ENCODE measurements at places on chromosomes 5 and 9.
A peak's percentile ranks its signal among the peaks of the same experiment; 100 is the strongest.

DNA sequence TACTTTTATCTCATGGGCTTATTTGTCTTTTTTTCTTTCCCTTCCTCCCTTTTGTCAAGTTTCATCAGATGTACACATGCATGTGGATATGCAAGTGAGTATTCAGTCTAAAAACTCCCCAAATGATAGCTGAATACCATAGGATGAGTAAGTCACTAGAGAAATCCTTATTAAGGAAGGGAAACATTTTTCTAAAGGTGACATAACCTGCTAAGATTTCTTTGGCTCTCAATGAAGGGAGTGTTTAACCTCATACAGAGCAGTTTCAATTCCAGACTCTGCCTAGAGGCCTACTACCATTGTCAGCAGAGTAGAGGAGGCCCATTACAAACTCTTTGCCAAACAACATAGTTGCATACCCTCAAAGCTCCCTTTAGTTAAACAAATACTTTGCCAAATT lies 192.4 kb downstream of the ARHGEF28 start:
- DNase-seq: no peak

DNA sequence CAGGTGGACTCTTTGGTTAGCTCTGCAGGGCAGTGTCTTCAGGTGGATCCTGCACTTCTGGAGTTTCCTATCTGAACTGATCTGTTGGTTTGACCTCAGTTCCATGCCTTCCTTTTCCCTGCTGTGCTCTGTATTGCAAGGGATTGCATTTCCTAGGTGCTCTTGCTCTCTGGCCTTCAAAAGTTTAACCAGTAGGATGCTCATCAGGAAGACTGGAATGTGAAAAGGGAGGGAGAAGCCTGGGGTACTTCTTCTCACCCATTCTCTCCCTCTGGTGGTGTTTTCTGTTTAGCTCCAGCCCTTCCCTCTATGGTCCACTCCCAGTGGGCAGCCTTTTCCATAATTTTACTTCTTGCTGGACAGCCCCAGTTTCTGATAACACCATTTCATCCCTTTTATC lies 78.5 kb downstream of the ZNF618 start:
- DNase-seq: no peak

DNA sequence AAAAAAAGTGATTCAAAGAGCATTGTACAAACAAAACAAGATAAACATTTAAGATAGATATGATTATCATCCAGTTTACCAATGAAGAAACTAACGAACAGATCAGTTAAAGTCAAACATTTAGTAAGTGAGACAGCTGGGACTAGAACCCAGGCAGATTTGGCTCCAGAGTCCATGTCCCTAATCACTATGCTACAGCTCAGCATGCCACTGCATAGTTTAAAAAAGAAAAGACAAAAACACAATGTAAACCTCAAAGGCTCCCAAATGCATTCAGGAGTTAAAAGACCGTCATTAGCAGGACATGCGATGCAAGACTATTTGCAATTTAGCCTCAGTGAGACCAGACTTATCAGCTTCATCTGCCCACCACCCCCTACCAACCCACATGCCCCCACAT lies 36.8 kb downstream of the DENND1A start:
- DNase-seq: no peak

DNA sequence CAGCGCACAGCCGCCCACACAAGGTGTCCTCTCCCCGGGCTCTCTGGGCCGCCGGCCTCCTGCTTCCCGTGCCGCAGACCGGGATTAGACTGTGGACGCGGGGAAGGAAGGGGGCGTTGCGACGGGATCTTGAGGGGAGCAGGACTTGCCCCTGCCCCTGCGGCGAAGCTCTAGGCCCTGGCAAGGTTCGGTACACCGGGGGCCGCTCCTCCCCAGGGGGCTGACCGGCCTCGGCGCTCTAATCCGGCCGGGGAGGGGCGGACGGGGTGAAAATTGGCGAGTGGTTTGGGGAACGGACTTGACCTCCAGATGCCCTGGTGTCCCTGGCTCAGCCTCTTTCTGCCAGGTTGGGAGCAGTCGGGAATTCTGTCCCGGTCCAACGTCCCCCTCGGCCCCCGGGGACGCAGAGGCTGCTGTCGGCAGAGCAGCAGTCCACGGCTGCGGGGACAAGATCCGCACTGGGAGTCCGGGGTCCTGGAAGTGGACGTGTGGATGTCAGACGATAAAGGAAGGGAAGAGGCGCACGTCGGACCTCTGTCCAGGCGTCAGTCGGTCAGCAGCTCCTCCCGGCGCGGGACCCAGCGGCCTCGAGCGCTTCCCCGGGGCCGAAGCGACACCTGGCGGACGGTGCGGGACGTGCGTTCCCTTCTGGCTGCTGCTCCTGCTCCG lies 1.9 kb upstream of the CNTFR start:
- DNase-seq: peak; percentile 76

DNA sequence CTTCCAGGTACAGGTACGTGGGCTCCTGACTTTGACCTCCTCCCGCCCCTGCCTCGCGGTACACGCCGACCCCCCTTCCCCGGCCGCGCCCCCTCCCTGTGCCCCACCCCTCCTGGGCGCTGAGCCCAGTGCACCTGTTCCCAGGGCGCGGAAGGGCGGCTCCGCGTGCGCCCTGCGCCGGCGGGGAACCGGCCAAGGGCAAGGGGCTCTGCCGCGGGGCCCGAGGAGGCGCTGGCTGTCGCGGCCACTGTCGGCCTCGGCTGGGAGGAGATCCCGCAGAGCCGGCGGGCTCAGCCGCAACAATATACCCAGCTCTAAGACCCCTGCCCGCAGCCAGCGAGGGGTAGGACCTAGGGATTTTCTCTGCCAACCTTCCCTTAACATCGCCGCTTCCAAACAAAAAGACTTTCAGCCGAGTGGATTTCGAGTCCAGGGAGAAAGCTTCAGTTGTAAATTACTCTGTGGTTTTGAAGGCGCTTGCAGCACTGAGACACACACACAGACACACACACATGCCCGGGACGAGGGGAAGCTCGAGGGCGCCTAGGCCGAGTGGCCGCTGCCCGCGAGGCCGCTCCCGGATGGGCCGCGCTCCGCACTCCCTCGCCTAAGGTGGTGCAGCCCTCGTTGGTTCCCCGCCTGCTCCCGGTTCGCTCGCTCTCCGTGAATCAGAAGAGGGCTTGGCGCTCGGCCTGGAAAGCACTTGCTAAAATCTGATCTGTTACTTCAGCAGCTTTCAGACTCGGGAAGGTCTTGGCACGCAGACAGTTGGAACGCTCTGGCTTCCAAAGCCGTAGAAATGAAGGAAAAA lies 1.2 kb downstream of the FGF18 start:
- DNase-seq: no peak

DNA sequence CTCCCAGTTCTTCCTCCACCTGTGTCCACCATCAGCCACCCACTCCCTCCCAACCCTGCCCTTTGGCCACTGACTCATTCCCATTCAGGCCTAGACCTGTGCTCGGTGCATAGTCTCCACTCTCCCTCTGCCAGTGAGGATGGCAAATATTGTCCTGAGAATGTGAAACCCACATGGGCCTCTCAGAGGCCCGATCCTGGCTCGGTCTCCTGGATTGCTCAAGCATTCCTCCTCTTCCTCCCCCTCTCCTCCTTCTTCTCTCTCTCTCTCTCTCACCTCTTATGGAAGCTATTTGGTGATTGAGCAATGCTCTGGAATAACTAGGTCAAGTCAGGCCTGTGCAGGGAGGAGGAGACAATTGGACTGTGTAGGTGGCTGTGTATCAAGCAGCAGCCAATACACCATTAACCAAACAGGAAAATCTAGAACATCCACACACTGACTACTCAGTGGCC lies 99.9 kb downstream of the KLF4 start:
- no peak for DNase-seq

DNA sequence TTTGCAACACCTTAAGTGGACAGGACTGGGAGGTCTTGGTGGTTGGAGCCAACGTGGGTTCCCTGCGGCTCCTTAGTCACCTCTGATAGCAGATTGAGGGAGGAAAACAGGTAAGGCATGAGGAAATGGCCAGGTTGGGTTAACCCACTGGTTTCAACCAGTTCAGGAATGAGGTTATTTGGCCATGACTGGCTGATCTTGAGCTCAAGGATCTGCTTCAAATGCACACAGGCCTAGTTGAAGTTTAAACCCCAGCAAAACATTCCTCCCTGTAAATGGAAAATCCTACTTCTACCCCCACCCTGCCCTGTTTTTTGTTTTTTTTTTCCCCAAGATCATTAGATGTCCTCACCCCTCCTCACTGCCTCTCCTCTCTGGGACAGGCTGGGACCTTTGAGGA lies 3.2 kb upstream of the NUP214 start:
- DNase-seq: no peak

GRCh38 chr5:16842896-16843295 lies 93.2 kb downstream of the MYO10 start:
- no peak for DNase-seq

DNA sequence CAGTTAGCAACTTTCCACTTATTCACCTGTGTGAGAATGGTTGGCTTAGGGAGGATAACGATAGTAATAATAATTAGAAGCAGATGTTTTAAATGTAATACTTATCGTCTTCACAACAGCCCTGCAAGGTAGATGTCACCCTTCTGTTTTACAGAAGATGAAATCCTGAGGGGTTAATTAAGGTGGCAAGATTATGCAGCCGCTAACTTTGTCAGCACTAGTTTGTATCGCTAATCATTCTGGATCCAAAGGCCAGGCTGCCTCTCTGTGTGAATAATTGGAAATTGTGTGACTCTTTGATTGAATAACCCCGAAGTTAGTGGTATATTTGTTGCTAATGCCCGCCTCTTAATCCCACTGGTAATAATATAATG lies 635 bp downstream of the IFT74 start:
- no peak for DNase-seq

DNA sequence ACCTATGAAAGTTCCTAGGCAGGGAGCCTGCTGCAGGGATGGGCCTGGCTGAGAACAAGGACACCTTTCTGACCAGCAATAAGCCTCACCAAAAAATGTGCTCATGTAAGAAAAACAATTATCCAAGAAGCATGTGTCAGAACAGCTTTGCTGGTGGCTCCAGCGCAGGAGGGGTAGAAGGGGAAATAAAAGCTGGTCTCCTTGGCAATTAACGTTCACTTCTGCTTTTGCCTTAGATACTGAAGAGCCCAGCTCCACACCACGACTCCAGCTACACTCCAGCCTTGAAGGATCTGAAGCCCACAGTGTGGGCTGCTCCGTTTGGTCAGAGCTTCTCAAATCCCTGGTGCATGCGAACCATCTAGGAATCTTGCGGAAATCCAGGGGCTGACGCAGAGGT lies 107.6 kb upstream of the PHYKPL start:
- no peak for DNase-seq

DNA sequence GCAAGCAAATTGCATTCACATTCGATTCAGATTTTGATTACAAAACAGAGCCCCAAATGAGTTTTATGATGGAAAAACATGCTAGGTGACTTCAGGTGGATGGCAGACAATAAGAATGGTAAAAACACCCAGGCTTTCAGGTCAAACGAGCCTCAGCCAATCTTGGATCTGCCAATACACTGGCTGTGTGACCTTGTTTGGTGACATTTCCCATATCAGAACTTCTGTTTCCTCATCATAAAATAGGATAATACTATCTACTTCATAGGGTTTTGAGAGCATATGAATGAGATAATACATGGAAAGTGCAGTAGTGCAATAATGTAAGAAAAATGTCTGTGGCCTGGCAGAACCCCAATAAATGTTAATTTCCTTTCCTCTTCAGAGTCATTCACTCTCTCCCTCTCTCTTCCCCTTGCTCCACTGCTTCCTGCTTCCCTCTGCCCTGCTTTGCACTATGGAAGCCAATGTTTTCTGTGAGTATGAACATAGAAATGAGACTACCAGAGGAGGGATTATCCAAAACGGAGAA lies 54.7 kb downstream of the SH3RF2 start:
- no peak for DNase-seq

GRCh38 chr5:169013208-169013728 lies 287.7 kb downstream of the SLIT3 start:
- DNase-seq: no peak

GRCh38 chr5:69184621-69185020 lies 4.8 kb upstream of the CENPH start:
- DNase-seq: no peak

- no peak for DNase-seq
Observed at GRCh38 chr5:76393035-76393680, 9.9 kb upstream of the IQGAP2 start.

DNA sequence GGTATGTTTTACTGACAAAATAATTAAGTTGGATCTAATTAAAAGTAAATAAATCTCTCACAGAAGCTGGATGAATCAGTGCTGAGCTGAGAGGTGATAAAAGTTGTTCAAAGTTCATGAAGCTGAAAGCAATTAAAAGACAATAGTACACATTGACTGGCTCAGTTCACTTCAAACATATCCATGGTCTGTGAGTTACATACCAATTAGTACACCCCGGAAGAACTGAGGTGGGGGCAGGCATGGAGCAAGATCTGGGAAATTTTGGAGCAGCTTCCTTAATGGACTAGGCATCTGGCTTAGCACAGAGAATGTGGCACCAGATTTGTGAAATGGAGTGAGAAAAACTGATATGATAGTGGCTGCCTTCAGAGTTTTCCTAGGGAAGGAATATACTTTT lies 152.7 kb downstream of the ATP10B start:
- DNase-seq: no peak

DNA sequence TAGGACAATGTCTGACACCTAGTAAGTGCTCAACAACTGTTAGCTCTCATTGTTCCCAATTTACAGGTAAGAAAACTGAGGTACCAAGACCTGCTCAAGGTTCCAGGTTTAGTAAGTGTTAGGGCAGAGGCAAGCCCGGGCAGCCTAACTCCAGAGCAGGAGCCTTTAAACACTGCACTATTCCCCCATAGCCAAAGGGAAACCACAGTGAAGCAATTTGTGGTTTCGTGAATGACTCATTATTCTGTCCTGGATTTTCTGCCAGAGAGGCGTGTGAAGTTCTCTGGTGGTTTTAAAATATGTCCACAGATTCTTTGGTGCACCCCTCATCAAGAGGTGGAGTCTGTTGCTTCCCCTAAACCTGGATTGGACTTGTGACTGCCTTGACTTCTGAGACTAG lies 1.0 kb upstream of the MCC start:
- no peak for DNase-seq

GRCh38 chr9:36074870-36075532 lies 38.3 kb downstream of the RECK start:
- no peak for DNase-seq

DNA sequence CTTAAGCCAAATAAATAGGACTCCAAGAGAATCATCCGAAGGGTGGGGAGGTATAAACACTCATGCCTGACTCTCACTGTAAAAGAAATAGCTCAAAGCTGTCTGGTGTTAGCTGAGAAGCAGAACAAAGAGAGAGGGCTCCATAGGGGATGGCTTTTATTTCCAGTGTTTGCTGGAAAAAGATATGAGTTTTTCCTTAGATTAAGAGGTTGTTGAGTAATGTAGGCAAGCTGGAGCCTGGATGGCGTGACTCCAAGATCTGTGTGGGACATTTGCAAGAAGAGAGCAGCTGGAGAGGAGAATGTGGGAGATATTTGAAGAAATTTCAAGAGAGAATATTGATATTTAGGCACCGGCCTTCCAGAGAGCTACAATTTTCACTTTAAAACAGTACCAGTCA lies 793.7 kb upstream of the RGMB start:
- DNase-seq: no peak
